ENCODE measurements at places on chromosomes 13 and 19.

DNA sequence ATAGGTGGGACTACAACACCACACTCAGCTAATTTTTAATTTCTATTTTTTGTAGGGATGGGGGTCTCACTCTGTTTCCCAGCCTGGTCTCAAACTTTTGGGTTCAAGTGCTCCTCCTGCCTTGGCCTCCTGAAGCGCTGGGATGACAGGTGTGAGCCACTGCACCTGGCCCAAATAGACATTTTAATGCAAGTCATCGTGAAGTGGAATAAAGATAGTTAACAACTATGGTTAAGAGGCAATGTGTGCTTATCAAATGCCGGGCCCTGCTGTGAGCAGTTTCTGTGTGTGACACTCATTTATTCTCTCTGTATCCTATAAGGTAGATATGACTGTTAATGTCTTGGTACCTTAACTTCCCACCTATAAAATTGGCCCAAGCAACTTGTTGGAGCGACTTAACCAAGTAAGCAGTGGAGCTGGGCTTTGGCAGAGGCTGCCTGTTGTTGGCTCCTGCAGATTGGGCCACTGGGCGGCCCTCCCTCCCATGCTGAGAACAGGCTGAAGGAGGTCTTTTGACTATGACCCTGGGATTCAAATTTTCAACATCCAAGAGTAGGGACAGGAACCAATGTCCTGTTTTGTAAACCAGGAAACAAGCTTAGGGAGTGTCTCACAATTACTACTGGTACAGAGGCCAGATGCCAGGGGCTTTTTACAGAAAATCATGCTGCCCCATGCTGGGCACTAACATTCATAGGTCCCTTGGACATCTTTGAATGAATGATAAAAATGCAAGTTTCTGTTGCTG, 450.7 kb downstream of the TSHZ3 start:
- DNase-seq = no peak

GRCh38 chr19:4389511-4390016, 10.8 kb downstream of the SH3GL1 start:
- no peak for DNase-seq

DNA sequence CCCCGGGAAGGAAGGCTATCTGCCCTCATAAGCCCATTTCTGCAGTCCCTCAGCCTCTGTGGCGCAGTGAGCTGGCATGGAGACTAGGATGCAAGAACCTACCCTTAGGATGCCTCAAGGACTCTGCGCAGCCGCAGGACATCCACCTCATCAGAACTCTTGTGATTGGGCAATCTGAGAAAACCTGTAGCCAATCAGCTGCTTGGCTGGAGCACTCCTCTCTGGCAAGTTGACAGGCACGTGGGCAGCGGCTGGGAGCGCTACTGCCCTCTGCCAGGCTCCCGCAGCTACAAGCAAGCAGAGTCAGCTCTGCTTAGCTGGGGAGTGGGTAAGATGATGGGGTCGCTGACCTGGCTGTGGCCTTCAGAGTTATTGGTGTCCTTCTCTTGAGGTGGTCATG, 1.5 kb upstream of the ECSIT start:
- DNase-seq = no peak

- no peak for DNase-seq
Observed at GRCh38 chr13:113991191-113991669, 17.4 kb upstream of the C13orf46 start.

- DNase-seq = no peak
Observed at GRCh38 chr19:46428239-46429135, at the start of gene PNMA8C. Gene PNMA8C (minus strand): TSS chr19:46428936. CDS start chr19:46428359, 577 bp downstream.

GRCh38 chr13:46181840-46182490, at the start of gene LCP1:
Gene LCP1 (minus strand): TSS chr13:46182177. CDS start chr13:46159662, 22,515 bp downstream.
- DNase-seq = no peak

DNA sequence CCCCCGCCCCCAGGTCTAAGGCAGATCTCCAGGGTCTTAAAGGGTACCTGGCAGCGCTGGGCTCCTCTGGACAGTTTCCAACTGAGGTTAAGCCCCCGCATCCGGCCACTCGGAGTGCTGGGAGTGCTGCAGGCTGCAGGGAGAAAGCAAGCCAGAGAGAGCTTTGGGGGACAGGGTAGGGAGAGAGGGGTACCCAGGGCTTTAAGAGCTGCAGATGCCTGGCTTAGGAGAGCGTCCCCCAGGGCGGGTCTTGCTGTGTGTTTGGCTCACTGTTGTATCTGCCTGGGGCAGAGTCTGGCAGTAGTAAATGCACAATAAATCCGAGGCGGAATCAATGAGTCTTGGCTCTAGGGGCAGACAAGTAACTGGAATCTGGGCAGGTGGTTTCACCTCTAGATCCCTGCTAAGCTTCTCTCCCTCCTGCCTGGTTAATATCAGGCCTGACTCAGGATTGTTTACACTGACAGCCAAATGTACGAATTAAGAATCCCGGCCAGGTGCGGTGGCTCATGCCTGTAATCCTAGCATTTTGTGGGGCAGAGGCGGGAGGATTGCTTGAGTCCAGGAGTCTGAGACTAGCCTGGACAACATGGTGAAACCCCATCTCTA, 798 bp upstream of the COX6B2 start:
- no peak for DNase-seq

GRCh38 chr13:110329798-110330461, 22.8 kb downstream of the COL4A2 start:
- DNase-seq = no peak

GRCh38 chr19:3122512-3122870, 13.3 kb upstream of the GNA15 start:
- no peak for DNase-seq

DNA sequence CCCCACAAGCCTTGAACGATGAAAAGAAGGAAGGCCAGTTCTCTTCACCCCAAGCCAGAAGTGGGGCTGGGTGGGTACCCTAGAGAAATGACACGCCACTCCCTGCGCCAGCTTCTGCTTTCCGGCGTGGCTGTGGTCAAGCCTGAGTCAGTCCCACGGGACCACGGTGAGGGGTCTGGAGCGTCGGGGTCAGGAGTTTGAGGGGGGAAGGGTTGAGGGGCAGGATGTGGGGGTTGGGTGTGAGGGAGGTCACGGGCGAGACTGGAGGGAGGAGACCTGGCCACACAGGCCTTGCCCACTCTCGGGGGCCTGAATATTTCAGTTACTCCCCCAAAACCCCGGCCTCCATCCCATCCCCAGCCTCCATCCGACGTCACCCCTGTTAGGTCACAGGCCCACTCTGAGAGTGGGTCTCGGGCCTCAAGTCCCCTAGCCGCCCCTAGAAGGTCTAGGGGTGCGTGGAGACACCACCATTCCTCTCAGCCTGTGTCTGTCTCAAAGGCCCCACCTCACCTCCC, 500 bp upstream of the IFI30 start:
- no peak for DNase-seq

GRCh38 chr19:7933411-7933810, 7.5 kb upstream of the CTXN1 start:
- DNase-seq = no peak

GRCh38 chr13:43797159-43797558, 10.4 kb upstream of the ENOX1 start:
- DNase-seq = no peak

DNA sequence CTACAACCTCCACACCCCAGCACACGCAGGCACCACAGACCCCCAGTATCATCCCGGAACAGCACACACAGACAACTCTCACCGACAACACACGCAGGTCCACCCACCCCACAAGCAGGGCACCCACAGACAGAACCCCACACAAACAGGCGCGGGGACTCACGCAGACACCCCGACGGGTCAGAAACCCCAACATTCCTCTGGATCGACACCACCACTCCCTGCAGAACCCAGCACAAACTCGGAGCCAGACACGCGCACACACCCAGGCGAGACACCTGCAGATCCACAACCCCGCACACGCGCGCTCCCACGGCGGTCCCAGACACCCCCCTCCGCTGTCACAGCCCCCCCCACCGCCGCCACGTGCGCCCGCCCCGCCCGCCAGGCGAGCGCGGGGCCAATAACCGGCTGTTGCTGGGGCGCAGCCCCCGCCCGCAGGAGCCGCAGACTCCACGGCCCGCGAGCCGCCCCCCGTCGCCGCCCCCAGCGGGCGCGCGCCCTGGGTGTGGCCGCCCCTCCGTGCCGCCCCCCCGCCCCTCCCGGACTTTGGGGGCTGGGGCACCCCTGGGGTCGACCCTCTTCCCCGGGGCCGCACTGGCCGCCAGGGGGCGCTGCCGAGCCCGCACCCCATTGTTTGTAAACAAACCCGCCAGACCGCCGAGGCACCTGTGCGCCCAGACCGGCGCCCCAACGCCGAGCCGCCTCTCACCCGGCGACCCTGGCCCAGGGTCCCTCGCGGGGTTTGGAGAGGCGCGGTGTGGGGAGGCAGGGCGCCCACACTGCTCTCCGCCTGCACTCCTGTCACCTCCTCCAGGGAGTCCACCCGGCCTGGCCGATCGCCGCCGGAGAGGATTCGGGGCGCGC, 712 bp downstream of the BBC3 start:
- DNase-seq = no peak

- no peak for DNase-seq
Observed at GRCh38 chr13:80654638-80655249, 313.8 kb upstream of the SPRY2 start.

- DNase-seq = no peak
Observed at GRCh38 chr19:52115526-52116053, 20.0 kb upstream of the ZNF841 start.

Measured in AG04449 (cell line).